CD14-positive monocyte (primary cell): ENCODE measurements at places on chromosomes 6 and 20.

DNA sequence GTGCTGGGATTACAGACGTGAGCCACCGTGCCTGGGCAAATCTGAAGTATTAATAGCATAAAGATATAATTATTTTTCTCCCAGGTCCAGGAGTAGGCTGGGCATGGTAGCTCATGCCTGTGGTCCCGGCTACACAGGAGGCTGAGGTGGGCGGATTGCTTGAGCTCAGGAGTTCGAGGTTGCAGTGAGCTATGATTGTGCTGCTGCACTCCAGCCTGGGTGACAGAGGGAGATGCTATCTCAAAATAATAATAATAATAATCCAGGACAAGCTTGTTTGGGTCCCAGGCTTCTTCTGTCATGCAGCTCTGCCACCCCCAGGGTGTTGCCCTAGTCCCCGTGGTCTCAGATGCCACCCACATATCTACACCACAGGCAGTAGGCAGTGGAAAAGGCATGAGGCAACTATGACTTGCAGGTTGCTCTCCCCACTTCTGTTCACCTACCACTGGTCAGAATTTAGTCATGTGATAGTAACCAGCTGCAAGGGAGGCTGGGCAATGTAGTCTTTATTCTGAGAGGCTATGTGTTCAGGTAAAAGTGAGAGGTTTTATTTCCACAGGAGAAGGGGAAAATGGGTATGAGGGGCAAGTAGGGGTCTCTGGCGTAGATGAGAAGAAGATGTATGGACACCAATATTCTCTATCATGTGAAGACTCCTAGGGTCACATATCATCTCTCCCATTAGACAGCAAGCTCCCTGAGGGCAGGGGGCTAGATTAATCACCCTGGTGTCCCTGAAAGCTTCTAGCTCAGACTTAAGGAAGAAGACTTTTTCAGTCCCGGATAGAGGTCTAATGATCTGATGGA lies 25.7 kb downstream of the TCF15 start:
- DNase-seq: no peak

GRCh38 chr6:16344756-16345155 lies 106.4 kb downstream of the GMPR start:
- DNase-seq: peak; percentile 14

- DNase-seq: peak; percentile 10
Measured at GRCh38 chr6:28884423-28885131, 39.2 kb downstream of the TRIM27 start.

- DNase-seq: no peak
Measured at GRCh38 chr6:25670208-25670607, 18.2 kb downstream of the SCGN start.

DNA sequence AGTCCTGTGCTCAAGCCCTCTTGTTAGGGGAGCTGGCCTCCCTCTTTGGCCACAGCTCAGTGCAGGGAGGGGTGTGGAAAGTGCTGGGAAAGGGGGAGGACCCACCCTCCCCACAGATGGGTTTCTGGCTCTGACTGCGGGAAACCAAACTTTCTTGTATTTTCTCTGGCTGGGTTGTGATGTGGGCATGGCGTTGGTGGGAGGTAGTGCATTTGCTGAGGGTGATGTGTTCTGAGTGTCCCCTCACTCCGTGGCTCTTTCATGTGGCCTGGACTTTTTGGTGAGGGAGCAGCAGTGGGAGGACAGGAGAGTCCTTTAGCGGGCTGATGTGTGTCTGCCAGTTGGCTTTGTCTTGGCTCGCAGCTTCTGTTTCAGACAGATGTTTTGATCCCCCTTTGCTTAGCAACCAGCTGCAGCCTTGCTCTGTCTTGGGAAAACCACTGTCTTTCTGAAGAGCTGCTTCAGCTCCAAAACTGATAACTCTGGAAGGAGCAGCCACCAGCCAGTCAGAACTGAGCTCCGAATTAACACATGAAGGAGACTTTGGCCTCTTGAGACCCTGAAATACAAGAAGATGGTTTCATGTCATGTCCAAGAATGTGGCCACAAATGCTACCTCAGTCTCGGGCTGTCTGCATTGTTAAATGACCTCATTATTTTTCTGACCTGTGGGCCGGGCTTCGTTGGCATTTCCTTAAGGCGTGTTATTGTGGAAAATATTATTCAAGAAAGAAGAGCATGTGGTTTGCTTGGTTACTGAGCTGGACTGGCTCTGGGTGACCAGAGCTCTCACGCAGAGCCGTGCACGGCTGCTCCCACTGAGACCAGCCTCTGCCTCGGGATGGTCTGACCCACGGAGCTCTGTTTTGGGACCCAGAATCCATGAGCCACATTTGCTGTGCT lies 21.5 kb downstream of the SYNJ2 start:
- no peak for DNase-seq

- DNase-seq: no peak
Measured at GRCh38 chr20:47136782-47137181, 219.7 kb downstream of the ZMYND8 start.

GRCh38 chr6:112021691-112022310 lies 32.1 kb upstream of the CCN6 start:
- no peak for DNase-seq

- no peak for DNase-seq
Measured at GRCh38 chr6:52435345-52435744, 15.2 kb downstream of the EFHC1 start.

- no peak for DNase-seq
Measured at GRCh38 chr20:45861221-45862075, 4.0 kb downstream of the ZSWIM3 start.

- DNase-seq: no peak
Measured at GRCh38 chr6:170160628-170161611, 130.0 kb downstream of the DLL1 start.

DNA sequence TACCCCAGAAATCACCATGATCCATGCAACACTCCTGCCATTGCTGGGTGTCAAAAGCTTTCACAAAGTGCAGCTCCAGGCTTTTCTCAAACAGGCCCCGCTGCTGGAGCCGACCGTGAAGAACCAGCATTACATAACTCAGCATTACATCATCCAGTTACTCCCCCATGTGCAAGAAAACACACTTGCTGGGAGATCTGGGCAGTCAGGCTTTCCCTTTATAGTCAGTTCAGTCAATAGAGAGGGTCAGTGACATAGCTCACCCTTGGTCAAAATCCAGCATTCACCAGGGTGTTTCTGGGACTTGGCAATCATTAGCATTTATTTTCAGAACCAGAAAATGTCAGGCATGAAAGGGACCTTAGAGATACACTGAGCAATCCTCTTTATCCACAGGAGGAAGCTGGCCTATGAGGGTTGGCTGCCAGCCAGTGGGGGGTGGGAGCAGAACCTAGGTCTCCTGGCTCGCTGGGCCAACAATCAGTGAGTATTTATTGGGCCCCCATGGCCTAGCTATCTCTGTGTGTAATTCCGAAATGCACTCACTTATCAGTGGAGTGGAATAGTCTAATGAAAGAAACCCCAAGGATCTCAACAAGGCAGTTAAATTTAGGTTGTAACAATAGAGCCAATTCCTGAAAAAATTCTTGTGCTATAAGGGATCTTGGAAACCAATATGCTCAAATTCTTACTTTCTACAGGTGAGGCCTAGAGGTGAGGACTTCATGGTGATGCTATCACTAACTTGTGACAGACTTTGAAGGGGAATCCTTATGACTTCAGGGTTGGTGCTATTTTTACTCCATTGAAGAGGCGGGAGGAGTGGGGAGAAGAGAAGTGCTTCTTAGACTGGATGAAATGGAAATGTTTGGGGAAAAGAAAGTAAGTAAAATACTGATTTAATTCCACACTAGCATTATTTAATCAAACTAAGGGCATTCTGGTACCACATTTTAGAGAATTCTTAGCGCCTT lies 54.6 kb downstream of the LYRM4 start:
- DNase-seq: peak; percentile 74

DNA sequence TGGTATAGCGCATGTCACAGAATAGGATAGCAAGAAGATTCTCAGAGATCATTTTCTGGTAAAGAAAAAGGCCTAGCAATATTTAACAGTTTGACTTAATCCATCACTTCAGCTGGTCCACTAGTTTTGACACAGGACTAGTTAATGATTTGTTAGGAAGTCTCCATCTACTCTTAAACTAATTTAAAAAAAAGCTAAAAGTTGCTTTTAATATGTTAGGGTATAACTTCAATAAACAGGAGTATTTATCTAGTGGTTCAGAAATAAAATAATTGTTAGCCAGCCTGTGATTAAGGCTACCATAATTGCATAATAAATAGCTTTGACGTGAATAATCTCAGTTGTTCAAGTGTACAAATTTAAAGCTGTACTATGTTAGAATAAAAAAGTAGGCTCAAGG lies 195.6 kb downstream of the FUT9 start:
- no peak for DNase-seq

- DNase-seq: no peak
Measured at GRCh38 chr6:39942903-39943580, 8.8 kb upstream of the MOCS1 start.

DNA sequence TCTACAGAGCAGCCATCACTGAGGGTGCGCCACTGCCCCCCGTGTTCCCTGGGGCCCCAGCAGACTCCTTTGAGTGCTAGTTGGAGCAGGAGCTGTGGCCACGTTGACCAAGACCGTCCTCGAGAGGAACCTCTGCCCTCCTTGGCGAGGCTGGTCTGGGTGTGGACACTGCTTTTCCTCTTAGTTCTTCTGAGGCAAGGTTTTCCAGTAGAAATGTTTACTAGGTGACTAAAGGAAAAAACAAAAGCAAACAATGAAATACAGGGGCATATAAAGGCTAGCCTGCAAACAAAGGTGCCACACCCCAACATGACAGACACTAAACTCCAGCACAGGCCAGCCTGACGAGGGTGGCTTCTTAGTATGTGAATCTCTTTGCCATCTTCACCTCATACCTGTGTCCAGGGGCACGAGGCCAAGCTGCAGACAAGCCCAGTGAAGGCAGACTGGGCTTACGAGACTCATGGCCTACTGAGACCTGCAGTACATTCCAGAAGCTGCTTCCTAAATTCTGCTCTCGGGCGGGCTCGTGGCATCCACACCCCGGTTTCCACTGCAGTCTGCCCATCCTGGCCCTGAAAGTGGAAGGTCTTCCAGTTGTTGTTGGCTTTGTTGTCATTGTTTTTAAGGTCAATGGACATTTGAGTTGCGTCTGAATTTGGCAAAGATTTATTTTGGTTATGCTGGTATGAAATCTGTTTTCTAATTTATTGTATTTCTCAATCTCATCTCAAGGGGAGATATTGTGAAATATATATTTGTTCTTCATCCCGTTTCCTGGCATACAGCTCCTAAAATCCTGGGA lies 39.2 kb downstream of the FAM50B start:
- DNase-seq: no peak

DNA sequence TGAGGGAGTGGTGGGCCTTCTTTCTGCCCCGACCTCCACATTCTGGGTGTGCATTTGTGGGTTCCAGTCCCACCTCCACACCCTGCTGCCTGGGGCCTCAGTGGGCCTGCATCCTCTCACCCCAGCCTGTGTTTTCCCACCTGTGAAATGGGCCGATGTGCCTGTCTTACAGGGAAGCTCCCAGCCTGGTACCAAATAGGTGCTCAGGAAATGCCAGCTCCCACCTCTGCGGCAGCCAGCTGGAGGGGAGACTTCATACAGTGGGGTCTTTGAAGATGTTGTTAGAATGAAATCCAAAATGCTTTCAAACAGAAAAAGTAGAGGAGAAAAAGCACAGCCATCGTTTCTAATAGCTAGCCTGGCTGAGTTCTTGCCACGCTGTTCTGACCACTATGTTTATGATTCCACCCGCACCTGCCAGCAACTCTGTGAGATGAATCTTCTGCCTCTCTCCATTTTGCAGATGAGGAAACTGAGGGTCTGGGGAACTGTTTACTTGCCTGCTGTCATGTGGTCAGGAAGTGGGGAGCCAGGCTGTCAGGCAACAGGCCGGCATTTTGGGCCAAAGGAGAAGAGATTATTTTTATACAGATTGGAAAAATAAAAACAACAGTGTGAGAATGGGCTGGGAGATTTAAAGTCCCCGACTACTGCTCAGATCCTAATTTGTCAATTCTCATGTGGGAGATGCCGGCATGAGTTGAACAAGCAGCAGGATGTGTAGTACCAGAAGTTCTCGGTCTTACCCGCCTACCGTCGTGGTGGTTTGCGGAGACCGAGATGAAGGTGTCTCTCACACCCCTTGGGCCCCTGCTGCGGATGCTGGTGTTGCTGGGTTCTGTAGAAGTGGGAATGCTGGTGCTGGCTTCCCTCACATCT lies 4.6 kb downstream of the TMEM181 start:
- no peak for DNase-seq

GRCh38 chr6:14790976-14791375 lies 454.9 kb upstream of the JARID2 start:
- DNase-seq: no peak

DNA sequence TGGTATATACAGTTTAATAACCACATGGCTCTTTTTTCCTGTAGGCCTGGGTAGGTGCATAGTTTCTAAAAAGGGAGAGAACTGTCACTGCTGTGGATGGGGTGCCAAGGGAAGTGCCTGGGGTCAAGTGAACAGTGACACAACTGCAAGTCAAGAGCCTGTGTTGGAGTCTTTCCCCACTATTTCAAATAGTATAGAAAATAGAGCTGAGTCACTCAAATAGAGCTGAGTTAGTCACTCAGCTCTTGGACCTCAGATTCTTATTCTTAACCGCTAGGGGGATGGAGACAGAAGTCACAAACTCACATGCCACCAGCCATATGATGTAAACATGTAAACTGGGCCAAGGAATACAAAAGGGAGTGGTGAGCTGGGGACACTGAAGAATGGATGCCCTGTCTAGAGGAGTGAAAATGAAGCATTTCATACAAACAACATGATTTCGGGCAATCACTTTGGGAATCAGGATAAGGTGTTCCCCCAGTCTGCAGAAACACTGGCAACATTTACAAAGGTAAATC lies 2.1 kb downstream of the NQO2 start:
- DNase-seq: peak; percentile 81

DNA sequence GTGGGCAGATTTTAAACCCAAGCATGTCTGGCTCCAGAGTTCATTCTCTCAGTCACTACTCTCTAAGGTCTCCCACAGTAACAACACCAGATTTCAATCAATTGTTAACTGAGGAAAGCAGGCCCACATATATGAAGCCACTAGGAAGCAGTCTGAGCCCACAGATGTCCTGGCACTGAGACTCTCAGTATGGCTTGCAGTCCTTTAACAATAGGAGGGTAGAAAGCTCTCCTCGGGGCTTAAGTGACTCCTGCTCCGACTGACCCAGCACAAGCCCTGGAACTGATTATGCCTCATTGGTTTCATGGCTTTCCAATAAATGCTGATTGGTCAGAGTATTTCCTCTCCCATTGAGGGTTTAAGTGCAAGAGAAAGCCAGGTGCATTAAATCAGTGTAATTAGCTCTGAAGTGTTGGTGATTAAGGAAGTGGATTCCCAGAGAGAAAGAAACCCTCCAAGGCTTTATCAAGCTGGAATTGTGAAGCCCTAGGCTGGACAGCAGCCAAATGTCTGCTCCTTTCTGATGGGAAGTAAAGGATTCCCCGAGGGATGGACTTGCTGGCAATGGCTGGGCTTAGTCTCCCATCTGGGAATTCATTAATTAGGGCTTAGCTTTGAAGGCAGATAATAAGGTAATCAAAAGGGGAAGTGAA lies 76.6 kb upstream of the PROKR2 start:
- DNase-seq: no peak

GRCh38 chr6:2072453-2072852 lies 173.0 kb downstream of the GMDS start:
- no peak for DNase-seq
